RKO (cell line): ENCODE measurements at places on chromosomes 6 and 20.

- DNase-seq, result no peak
Observed at GRCh38 chr6:109770779-109771178, 79.7 kb downstream of the FIG4 start.

GRCh38 chr6:36643977-36644376, 34.5 kb upstream of the CDKN1A start:
- no peak for DNase-seq

DNA sequence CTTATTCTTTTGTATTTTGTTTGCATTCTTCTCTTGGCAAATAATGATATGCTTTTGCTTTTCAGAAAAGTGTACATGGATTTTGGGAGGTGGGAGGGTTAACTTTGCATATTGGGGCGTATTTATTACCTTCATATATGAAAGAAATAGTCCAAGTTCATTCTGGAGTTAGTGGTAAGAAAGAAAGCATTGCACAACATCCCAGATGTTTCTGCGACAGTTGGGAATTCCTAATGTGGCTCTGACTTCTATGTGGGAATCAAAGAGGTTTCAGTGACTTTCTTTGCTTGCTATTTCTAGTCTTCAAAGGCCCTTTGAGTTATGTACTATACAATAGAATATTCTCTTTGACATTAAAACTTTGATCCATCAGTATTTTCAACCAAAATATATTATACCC, 78.1 kb downstream of the MMUT start:
- DNase-seq, result no peak

- peak; percentile 33 for DNase-seq
Observed at GRCh38 chr6:106974999-106975737, 639 bp upstream of the CD24 start.

- peak; percentile 48 for DNase-seq
Observed at GRCh38 chr6:12761376-12762115, 45.0 kb downstream of the PHACTR1 start.

DNA sequence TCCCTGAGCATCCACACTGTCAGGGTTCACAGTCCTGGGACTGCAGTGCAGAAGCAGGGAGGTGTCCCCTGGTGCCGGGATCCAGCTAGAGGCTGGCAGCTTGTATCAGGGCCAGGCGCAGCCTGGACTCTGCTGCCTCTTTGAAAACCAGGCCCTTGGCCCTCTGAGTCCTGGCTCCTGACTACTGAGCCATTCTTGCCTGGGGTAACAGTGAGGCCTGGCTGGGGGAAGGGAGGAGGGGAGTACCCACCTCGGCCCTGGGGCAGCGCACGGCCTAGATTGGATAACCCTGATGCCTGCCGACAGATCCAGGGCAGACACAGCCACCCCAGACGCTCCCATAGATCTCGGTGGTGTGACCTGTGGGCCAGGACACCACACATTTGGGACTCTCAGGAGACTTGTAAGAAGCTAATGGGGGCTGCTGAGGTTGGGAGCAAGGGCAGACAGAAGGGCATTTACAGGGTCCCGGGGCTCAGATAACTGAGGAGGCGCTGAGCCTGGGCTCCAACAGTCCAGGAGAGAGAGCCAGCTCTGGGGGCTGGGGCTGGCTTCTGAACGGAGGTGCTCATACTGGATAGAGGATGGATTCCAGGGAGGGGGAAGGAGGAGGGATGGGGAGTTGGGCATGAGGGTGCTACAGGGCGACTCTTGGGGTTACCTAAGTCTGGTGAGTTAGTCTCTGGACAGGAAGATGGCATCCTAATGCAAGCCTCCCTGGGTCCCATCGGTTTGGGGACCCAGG, 30.5 kb downstream of the SPDEF start:
- DNase-seq, result no peak

- DNase-seq, result no peak
Observed at GRCh38 chr6:21051777-21052176, 517.5 kb downstream of the CDKAL1 start.

DNA sequence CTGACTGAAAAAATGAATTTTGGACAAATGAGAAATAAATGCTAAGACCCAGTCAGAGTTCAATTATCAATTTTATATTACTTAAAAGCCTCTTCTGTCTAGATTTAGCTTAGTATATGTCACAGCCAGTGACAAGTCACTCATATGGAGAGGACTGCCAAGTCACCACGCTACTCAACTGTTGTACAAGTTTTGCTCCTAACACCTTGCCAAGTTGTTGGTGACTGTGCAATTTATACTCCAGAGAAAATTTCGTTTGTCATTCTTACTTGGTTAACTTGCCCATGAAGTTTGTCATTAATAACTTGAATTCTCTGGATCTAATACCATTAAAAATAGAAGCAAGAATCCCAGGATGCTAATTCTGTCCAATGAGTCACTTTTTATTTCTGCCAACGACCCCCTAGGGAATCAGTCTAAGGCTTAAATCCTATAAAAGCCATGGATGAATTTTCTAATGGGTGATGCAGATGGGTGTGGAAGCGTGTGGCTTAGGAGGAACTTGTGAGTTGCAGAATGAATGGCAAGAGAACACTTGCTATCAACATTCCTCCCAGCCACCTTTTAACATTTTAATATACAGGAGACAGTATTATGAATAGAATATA, 30.4 kb upstream of the FBXO30 start:
- DNase-seq, result no peak

DNA sequence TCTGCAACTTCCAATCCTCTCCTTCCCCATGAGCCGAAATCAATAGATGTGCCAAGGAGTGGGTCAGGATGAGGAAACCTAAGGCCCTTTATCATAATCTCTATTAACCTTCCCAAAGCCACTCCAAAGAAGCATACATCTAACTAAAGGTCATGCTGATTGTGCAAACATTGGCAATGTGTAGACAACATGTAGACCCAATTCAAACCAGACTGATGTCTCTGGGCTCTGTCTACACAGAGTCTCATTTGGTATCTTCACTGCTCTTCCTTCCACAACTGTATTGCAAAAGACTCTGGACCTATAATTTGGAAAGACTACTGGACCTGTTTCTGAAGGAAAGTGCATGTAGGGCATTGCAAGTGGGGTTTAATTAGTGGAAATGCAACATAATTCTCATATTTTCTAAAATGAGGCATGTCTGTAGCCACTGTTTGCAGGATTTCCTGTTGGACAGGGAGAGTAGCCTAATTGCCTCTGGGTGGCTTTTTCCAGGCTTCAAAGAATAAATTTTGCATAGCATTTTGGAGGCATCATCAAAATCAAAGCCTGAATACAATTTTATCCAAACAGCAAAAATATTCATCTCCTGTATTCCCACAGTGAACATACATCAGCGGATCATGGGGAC, 35.0 kb upstream of the MLIP start:
- no peak for DNase-seq

GRCh38 chr6:19327661-19328060, 509.5 kb upstream of the ID4 start:
- DNase-seq, result no peak

- peak; percentile 39 for DNase-seq
Observed at GRCh38 chr20:9966966-9967365, 67.8 kb upstream of the ANKEF1 start.

DNA sequence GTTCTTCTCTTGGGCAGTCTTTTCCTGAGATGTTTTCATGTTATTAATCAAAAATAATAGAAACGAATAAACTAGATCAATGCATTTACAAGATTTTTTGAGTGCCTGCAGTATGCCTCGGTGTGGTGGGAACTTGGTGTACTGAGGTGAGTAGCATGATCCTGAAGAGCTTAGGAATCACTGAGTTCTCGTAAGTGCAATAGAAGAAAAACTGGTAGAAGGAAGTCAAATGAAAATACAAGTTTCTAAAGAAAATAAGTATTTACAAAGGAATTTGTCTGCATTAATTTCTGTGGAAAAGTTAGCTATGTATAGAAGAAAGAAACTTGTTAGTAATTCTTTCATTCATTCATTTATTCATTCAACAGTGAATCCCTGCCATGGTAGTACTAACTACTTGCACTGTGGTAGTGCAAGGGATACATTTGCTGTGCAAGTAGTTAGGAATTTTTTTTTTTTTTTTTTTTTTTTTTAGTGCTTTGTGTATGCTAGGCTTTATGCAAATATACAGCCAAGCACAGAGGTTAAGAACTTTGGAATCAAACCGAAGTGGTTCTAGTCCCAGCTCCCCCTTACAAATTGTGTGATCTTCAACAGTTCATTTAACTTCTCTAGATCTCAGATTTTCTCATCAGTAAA, 13.9 kb downstream of the NT5E start:
- DNase-seq, result no peak

- peak; percentile 4 for DNase-seq
Observed at GRCh38 chr6:93036835-93037234, 382.5 kb downstream of the EPHA7 start.

GRCh38 chr6:26629359-26629758, 30.2 kb downstream of the ZNF322 start:
- DNase-seq, result no peak

DNA sequence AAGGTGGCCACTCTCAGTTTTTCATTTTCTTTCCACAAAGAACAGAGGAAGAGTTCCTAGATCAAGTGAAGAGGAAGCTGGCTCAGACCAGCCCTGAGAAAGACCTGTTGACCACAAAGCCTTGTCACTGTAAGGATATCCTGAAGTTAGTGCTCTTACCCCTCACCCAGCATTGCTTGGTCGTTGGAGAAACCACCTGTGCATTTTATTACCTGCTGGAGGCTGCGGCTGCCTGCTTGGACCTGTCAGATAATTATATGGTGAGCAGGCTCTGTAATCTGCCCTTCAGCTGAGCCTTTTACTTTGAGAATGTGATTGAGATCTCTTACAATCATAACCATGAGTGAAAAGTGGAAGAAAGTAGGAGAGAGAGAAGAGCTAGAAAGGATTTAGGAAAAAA, 21.9 kb downstream of the TREML1 start:
- no peak for DNase-seq
